ENCODE measurements at places on chromosomes 6 and 20. TPM values are rescaled to one million over a fixed set of nuclear protein-coding genes. Genes with fewer than 3 reads are reported as not detected.

- peak overlapping the region; percentile 91 for H3K4me3 ChIP-seq
- DNase-seq: peak; percentile 44
- peaks cover 33% of the 10 kb centered on the region for H3K36me3 ChIP-seq
- H3K27me3 ChIP-seq: no peaks in the 10 kb centered on the region
- peak overlapping the region; percentile 98 for H3K27ac ChIP-seq
- peaks cover 32% of the 10 kb centered on the region for H3K4me1 ChIP-seq
Measured at GRCh38 chr6:37168811-37169495, 999 bp upstream of the PIM1 start.

DNA sequence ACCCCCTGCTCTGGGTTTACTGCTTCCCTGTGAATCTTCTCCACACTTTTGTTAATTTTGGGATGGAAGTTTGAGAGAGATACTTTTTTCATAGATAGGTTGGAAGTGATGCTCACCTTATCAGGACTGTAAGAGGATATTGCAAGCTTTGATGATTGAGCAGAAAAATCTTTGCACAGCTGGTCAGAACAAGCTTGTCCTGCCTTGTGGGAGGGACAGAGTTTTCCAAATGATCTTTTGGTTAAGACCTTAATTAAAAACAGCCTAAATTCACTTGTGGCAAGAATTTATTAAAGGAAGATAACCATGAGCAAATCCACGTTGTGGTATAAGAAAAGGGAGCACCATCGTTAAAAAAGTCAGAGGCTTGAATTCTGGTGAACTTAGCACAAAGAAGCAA is 32.2 kb downstream of the E2F3 start:
- H3K36me3 ChIP-seq: peaks cover 77% of the 10 kb centered on the region
- H3K4me1 ChIP-seq: peaks cover 10% of the 10 kb centered on the region
- H3K27ac ChIP-seq: no peak overlapping the region

DNA sequence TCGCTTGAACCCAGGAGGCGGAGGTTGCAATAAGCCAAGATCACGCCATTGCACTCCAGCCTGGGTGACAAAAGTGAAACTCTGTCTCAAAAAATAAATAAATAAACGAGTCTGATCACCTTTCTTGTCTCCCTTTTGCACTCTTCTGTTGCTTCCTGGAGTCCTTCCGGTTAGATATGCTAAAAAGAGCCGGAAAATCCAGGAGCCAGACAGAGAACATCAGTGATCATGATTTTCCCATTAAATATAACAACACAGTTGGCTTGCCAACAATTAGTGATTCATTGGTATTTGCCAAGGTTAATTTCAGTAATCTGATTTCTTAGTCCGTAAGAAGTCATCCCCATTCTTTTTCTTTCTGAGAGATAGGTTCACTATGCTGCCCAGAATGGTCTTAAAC is 3.7 kb upstream of the MCM3 start:
- H3K4me1 ChIP-seq: peaks cover 29% of the 10 kb centered on the region
- H3K4me3 ChIP-seq: no peak overlapping the region
- peaks cover 9% of the 10 kb centered on the region for H3K36me3 ChIP-seq

GRCh38 chr6:152318278-152318677 is 318.9 kb downstream of the SYNE1 start:
- no peak overlapping the region for H3K4me3 ChIP-seq
- H3K36me3 ChIP-seq: no peaks in the 10 kb centered on the region
- H3K4me1 ChIP-seq: peaks cover 2% of the 10 kb centered on the region
- no peak overlapping the region for H3K27ac ChIP-seq
- no peak for DNase-seq

DNA sequence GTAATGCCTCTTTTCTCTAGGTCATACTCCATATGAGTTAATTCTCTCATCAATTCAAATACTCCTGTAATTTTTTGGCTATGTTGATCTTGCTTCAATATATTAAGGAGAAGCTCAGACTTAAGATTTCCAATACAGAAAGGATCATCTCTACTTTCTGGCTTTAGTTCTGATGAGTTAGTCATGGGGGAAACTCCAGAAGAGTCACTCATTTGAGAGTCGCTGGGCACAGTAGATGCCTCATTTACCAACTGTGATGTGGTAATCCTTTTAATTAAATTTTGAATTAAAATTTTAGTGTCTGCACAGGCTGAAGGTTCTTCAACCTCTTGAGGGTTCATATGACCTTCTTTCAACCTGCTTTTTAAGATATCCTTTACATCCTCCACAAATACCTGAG is 38.5 kb downstream of the DST start:
- no peak for DNase-seq
- H3K4me1 ChIP-seq: no peaks in the 10 kb centered on the region
- no peak overlapping the region for H3K27ac ChIP-seq

GRCh38 chr6:106540432-106540831 is 88.9 kb downstream of the RTN4IP1 start:
- peaks cover 41% of the 10 kb centered on the region for H3K4me1 ChIP-seq
- no peak for DNase-seq
- H3K27me3 ChIP-seq: no peaks in the 10 kb centered on the region
- H3K27ac ChIP-seq: no peak overlapping the region
- H3K36me3 ChIP-seq: peaks cover 45% of the 10 kb centered on the region
- H3K4me3 ChIP-seq: no peak overlapping the region

Gene SCRT2
- not detected for total RNA-seq

Gene NECAB3
- 10.7 TPM for total RNA-seq

Gene GPLD1
- 1.1 TPM for total RNA-seq

Gene DEF6
- total RNA-seq: 75.7 TPM

Gene HNF4A
- not detected for total RNA-seq

Gene C6orf15
- total RNA-seq: not detected

All from activated naive CD8-positive, alpha-beta T cell treated with anti-CD3 and anti-CD28 coated beads for 36 hours (primary cell).